Right renal cortex interstitium (tissue), 3 donors: ENCODE measurements at places on chromosomes 12 and 14.
A peak's percentile ranks its signal among the peaks of the same experiment; 100 is the strongest.

DNA sequence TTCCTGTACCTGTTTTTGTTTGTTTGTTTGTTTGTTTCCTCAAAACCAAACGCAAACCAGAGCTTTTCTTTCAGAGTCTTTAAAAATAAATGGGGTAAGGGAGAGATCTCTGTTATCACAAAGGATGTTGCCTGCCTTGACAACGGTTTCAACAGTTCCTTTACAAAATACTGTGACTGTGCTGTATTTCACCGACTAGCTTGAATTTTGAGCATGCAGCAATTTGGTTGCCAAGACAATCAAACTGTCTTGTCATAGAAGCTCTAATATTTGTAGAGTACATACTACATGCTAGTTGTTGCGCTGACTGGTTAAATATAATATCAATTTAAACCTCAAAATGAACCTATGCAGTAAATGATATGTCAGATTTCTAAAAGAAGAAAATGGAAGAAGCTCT lies 22.4 kb upstream of the TCP11L2 start:
- DNase-seq: no peak

DNA sequence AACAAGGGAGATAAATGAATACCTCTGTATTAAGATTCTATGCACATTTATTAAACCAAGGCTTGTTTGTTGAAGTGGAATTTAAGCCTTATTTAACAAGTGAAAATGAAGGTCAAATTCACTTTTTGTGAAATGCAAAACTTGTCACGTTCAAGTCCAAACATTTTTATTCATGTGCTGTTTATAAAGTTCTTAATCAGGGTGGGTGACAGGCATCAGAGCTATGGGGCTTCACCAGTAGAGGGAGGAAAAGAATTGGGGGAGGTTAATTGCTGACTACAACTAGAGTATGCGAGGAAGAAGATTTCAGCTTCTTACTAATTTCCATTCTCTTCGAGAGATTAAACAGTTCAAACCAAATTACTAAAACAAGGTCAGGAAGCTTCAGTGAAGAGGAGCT lies 9.7 kb downstream of the MOK start:
- DNase-seq: no peak

GRCh38 chr12:9727813-9728212 lies 5.1 kb downstream of the CLECL1 start:
- DNase-seq: no peak

GRCh38 chr12:75951399-75952278 lies 79.9 kb downstream of the PHLDA1 start:
- DNase-seq: no peak

- no peak for DNase-seq
Measured at GRCh38 chr12:102959391-102959790, 1.9 kb downstream of the ASCL1 start.

DNA sequence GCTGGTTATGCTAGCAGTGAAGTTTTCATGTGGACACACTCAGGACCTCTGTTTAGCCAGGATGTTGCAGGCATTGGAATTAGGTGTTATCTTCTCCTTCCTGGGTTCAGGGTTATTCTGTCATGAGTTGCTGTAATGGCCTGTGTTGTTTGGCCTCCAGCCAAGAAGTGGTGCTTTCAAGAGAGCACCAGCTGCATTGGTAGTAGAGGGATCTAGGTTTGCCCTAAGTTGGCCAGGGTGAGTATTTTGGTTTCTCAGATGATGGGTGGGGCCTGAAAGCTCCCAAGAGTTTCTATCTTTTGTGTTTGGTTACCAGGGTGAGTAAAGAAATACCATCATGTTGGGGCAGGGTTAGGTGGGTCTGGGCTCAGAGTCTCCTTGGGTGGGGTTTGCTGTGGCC lies 2.7 kb upstream of the GZMH start:
- no peak for DNase-seq

GRCh38 chr14:75283833-75284563 lies 5.4 kb downstream of the FOS start:
- DNase-seq: no peak

DNA sequence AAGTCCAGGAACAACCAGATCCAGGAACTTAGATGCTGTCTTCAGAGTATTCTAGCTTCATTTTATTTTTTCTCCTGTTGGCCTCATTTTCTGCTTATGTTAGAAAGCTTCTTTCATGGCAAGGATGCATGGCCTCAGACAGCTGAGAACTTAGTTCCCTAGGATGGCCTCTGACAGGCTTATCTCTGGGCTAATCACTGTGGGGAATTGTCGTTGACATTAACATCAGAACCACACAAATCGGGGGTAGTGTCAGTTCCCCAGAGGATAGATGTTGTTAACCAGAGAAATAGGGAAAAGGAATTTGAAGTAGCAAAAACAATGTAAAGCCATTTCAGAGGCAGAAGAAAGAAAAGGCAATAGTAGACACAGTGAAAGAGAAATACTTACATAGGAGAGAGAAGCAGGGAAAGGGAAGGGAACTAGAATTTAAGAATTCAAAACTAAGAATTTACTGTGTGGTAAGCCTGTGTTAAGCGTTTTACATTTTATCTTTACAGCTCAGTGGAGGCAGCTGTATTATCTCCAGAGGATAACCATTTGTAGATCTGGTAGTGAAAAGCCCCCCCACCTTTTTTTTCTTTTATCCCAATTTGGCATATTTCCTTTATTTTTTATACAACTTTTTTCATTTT lies 21.8 kb downstream of the FUT8 start:
- DNase-seq: no peak

- no peak for DNase-seq
Measured at GRCh38 chr14:54453252-54453651, 12.1 kb upstream of the CNIH1 start.

GRCh38 chr12:70603044-70603443 lies 34.2 kb downstream of the PTPRB start:
- DNase-seq: no peak

GRCh38 chr12:2693980-2694610 lies 100.7 kb upstream of the FKBP4 start:
- DNase-seq: no peak

GRCh38 chr12:65462484-65462883 lies 184.0 kb downstream of the MSRB3 start:
- DNase-seq: no peak

GRCh38 chr12:66836623-66837310 lies 157.9 kb upstream of the GRIP1 start:
- no peak for DNase-seq

DNA sequence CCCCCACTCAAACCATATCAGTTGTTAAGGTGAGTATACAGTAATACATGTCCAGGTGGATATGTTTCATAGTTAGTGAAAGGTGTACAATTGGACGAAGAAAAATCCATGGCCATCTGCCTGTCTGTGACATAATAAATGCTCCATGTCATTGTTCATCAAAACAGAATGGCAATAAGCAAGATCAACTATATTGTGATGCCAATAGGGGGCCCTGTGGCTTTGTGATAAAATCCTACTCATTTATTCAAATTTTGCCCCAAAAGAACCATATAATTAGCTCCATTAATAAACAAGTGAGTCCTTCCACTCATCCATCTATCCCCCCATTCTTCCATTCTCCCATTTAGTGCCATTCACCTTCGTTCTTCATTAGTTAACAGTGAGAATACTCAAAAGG lies 102.0 kb downstream of the MGST1 start:
- no peak for DNase-seq

GRCh38 chr14:21653331-21653885 lies at the start of gene OR4E2:
TSS of gene OR4E2 (plus strand) at chr14:21653835. CDS start at chr14:21665083, 11,248 bp downstream.
- no peak for DNase-seq

DNA sequence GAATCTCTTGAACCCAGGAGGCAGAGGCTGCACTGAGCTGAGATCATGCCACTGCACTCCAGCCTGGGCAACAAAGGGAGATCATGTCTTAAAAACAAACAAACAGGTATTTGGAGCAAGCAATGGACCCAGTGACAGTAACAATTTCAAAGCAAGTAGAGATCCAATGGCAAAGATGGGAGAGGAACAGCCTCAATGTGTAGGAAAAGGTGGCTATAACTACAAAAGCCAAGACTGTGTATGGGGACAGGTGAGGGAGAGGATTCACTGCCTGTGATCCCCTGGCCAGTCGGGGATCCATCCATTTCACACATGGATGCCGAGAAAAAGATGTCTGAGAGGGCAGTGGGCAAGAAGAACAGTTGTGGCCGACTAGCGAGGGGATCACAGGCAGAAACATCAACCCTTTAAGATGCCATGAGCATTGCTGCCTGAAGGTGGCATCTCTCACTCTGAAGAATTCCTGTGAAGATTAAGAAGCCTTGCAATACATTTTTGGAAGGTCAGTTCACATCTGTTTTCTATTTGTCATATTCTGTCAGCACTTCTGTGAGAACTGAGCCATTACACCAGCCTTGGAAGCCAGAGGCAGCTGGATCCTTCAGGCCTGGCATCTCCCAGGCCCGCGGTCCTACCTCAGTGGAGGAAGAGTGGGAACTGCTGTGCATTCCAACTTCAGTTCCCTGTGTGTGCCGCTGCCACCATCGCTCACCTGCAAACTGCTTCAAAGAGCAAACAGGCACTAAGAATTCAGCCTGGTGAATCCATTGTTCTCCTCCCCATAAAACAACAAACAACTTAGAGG lies 54.5 kb upstream of the FRS2 start:
- DNase-seq: peak; percentile 38

DNA sequence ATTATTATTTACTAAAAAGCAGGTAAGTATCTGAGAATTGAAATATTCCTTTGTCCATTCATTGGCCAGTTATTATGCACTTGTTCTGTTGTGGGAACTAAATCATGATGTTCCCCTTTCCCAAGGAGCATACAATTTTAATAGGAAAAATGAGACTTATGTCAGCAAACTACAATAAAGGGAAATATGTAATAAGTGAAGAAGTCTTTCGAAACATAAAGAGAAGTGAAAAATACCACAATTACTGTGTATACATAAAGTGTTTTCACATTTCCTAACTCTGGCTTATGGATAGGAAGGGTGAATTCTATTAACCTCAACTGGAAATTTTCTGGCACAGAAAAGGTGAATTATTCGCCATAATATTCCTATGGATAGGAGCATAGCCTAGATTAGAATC lies 78.4 kb upstream of the DNM1L start:
- no peak for DNase-seq

DNA sequence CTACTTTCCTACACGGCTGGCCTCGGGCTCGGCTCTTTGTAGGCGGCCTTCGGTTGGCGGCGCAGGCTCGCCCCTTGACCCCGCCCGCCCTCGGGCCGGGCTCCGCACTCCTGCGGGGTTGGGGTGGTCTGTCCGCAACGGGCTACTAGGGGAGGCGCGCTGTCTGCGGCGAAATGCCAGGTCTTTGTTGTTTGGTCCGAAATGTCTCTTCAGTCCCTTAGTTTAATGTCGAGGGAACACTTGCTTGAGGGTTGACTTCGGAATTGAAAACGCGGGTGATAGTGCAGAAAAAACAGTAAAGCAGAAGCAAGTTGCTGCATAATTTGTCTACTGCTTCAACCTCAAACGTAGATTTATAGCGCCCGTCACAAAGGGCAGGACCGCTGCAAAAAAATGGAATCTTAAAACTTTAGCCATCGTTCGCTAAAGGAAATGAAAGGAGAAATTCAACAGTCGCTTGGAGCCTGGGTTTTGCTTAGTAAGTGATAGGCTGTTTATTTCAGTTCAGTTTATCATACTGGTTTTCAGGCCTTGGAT lies 390 bp downstream of the JKAMP start:
- DNase-seq: no peak

DNA sequence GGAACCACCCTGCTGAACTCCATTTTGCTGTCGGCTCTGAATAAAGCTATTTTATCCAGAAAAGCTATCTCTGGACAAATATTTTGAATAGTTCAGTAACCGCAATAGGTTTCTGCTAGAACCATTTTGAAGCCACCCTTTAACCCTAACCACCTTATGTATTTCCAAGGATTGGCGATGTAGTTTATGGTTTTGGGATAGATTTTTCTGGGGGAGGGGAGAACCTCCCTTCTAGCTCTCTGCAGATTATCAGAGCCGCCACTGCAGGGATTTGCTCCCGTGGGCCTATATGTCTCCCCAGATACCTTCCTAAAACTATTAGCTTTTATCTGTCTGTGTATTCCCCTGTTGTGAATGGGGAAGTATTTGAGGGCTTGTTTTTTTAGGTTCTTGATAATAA lies 1.8 kb upstream of the TUBA1B start:
- DNase-seq: no peak

- DNase-seq: no peak
Measured at GRCh38 chr12:65308601-65309071, 30.2 kb downstream of the MSRB3 start.

GRCh38 chr14:73402579-73402978 lies 55.8 kb downstream of the NUMB start:
- DNase-seq: no peak

DNA sequence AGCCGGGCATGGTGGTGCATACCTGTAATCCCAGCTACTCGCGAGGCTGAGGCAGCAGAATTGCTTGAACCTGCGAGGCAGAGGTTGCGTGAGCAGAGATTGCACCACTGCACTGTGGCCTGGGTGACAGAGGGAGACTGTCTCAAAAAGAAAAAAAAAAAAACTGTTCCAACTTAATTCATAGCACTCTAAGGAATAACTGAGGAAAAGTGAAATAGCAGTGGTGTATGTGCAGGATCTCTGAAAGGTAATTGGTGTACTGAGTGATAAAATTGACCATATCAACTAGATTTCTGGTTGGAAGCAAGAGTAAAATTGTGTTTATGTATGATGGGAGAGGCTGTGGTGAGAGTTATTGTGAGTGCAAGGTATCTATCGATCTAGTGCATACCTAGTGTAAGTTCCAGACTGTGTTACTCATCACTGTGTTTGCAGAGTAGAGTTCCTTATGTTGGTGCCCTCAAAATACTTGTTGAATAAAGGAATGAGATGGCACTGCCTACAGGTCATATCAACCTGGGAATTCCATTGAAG lies 6.3 kb downstream of the CAND1 start:
- DNase-seq: no peak

GRCh38 chr12:18998343-18999261 lies 130.9 kb upstream of the PLEKHA5 start:
- no peak for DNase-seq

- DNase-seq: no peak
Measured at GRCh38 chr14:68306934-68307789, 485.7 kb downstream of the ZFP36L1 start.

DNA sequence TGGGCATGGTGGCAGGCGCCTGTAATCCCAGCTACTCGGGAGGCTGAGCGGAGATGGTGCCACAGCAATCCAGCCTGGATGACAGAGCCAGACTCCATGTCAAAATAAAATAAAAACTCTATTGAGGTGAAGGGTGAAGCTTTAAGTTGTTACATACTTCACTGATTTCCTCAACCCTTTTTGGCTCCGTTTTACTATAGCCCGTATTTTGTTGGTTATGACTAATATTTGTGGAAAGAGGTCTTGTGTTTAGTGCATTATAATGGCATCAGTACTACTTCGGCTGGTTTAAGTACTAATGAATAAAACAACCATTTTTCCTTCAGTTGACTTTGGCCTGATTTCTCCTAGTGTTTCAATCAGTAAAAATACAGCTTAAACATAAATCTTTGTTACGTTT lies 27.0 kb upstream of the SLC2A14 start:
- no peak for DNase-seq

DNA sequence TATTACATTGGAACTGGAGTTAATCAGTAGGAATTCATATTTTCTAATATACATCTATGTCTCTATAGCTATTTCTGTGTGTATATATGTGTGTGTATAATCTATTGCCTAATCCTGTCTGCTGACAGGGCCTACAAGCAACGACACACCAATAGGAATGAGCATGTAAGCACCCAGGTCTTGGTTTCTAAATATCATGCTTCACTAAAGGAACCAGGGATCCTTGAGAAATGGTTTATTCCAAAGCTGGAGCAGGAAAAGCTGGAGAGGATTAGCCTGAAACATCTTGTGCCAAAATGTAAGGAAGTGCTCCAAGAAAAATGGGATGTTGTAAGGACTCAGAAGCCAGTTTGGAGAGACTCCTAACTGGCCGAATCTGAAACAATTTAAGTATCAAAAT lies 29.3 kb upstream of the LGALS3 start:
- DNase-seq: no peak
